Hematopoietic multipotent progenitor cell treated with erythropoietin and hydrocortisone succinate and interleukin-3 and kit ligand, for 8 days (in vitro differentiated cells): ENCODE measurements at places on chromosomes 2 and 18.
A peak's percentile ranks its signal among the peaks of the same experiment; 100 is the strongest.

DNA sequence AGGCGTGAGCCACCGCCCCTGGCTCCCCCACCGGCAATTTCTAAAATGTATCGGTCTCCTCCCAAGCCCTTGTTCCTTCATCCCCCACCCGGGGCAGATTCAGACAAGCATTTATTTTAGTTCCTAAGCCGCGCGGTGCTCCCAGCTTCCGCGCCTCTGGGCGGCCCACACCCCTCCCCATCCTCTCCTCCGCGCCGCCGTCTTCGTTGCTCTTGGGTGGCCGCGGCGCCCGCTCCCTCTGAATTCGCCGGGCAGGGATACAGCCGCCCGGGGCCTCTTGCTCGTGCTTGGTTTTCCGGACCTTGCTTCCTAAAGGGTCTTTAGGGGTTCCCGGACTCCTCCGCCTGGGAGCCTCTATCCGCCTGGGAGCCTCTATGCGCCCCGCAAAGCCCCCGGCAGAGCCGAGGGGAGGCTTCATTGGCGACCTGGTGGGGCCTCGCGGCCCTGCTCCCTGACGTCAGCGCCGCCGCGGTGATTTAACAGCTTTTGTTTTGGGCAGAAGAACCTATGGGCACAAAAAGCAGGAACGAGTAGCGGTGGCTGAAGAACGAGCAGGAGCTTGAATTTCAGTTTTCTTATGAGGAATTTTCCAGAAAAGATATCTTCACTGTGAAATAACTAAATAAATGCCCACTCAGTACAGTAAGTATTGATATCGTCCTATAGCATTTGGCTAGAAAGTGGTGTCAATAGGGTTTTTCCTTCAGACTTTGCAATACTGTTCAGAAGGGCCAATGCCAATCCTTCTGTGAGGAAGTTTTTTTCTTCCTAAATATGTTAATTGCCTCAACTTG lies 37.3 kb downstream of the PRKRA start:
- DNase-seq: peak; percentile 77

- no peak for DNase-seq
Measured at GRCh38 chr2:174675615-174676014, 78.0 kb upstream of the WIPF1 start.

DNA sequence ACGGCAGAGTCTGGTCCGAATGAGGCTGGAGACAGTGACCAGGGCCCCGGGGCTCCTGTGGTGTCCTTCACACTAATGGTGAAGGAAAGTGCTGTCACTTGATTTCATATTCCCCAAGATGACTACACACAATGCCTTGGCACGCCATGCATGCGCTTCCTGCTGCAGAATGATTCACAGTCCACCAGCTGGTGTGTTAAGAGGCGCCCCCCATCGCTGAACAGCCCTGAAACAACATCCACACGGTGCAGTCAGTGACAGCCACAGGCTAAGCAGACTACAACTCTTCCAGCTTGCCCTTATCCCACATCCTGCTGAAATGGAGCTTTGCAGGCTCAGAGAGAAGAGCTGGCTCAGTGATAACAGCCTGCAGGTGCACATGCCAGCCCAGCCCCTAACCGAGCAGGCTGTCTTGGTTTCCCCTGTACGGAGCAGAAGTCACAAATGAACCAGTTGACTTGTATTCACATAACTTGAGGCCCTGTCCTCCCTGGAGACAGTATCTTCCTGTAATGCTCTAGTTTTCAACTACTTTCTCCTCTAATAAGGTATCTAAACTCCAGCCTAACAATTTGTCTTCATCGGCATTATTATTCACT lies 24.3 kb upstream of the CDH20 start:
- no peak for DNase-seq

- DNase-seq: no peak
Measured at GRCh38 chr2:217981084-217981730, 21.6 kb downstream of the TNS1 start.

- DNase-seq: no peak
Measured at GRCh38 chr2:108287169-108287568, 1.5 kb upstream of the SULT1C2 start.

- DNase-seq: no peak
Measured at GRCh38 chr18:77223653-77224052, 26.0 kb upstream of the GALR1 start.

DNA sequence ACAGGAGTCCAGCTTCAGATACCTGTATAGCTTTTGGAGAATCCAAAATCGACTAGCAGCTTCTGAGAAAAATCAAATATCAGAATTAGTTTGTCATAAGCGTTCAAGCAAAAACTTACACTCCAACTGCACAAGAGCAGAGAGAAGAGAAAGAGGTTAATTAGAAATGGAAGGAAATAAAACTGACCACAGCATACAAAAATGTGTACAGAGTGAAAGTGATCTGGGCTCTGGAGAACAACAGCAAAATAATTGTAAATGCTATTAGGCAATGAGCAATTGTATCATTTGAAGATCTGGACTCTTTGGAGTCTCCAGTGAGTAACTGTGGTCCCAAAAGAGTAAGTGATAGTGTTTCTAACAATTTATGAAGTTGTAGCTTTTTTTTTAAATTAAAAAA lies 867.3 kb downstream of the TRIB2 start:
- DNase-seq: no peak

DNA sequence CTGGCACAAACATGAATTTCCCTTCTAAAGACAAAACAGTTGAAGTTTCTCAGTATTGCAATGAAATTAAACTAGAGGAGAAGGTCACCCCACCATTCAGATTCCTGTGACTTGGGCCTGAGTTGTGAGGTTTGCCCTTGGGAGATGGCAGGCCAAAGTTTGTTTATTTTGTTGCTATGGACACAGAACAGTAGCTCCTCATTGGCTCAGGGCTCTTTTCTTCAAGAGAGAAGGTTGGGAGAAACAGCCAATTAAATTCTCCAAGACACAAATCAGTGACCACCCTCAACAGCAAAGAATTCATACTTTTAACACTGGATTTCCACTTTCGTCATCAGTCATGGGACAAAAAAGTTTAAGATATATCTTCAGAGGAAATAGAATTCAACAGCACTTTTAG lies at the start of gene FLACC1:
FLACC1 (minus strand) TSS at position 125 of the 400 bp plus-strand sequence. CDS start 5,941 bp downstream, outside the sequence.
- no peak for DNase-seq

DNA sequence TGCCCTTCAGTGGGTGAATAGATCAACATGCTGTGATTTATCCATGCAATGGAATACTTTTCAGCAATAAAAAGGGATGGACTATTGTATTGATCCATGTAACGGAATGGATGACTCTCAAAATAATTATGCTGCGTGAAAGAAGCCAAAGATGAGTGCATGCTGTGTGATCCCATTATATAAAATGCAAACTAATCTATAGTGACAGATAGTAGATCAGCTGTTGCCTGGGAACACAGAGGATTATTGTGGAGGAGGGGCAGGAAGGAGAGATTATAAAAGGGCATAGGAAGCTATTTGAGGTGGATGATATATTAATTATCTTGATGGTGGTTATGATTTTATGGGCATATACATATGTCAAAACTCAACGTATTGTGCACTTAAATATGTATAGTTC lies 55.5 kb upstream of the ADAM23 start:
- DNase-seq: no peak

DNA sequence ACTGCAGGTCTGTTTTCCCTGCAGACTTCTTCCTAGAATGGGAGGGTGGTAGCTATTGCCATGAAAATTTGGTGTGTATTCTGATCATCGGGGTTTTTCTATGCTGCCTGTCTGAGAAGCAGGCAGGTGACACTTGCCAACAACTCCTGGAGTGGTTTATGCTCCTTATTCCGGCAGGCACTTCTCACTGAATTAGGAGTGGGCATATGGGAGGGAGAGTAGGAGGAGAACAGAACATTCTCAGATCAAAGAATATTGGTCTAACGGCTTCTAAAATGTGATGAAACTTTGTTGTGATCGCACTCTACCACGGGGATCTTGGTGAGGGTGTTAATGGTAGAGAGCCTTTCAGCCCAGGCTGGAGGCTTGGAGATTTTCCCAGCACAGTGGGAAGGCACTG lies 480.8 kb downstream of the PLCL1 start:
- DNase-seq: no peak

DNA sequence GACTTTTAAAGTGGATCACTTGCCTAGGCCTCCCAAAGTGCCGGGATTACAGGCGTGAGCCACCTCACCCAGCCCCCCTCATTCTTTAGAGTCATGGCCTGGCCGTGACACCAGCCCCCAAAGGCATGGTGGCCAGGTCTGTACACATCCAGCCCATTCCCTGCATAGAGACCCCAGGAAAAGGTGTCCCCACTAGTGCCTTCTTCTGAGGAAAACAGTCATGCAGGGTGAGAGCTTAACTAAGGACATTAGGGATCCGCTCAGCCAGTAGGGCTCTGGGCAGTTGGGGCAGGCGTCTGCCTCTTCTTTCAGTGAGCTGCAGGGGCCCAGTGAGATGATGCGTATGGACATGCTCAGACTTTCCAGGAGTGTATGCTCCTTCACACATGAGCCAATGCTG lies 5.7 kb upstream of the AMER3 start:
- DNase-seq: no peak

DNA sequence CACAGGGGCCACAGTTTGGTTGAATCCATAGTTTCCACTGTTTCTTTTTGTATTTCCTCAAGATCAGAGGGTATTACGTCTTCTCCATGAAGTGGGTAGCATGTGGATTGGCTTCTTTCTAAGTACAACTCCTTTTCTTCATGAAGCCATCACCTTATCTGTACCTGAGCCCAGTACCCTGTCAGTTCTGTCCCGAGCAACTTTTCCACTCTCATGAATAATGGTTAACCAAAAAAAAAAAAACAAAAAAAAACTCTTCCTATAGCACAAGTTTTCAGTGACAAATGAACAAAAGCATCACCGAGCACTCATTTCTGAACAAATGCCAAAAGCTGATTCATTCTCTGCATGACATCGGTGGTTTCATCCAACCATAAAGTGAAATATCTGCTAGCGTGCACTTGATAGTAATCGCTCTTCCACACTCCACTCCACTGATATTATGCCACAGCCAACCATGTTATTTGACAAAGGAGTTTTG lies 53.0 kb upstream of the CCDC150 start:
- DNase-seq: peak; percentile 12

DNA sequence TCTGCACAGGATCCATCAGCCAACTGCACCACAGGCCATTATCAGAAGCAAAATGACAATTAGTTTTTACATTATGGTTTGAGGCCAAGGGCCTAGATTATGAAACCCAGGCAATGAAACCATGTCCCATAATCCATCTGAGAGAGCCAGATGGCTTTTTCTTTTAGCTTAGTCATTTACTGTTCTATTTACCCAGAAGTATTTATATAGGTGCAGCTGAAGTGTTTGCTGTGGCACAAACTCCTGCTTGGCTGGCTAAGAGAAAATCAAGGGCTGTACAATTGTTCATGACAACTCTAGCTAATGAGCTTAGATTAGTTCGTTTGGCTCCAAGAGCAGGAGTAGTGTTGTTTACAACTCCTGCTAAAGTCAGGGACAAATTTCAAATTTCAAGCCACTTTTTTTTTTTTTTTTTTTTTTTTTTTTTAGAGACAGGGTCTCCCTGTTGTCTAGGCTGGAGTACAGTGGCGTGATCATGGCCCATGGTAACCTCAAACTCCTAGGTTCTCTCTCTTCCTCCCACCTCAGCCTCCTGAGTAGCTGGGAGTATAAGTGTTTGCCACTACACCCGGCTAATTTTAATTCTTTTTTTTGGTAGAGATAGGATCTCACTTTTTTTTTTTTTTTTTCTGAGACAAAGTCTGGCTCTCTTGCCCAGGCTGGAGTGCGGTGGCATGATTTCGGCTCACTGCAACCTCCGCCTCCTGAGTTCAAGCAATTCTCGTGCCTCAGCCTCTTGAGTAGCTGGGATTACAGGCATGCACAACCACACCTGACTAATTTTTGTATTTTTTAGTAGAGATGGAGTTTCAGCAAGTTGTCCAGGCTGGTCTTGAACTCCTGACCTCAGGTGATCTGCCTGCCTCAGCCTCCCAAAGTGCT lies 18.4 kb upstream of the REV1 start:
- DNase-seq: no peak

- no peak for DNase-seq
Measured at GRCh38 chr2:69345434-69345833, 41.6 kb downstream of the GFPT1 start.

DNA sequence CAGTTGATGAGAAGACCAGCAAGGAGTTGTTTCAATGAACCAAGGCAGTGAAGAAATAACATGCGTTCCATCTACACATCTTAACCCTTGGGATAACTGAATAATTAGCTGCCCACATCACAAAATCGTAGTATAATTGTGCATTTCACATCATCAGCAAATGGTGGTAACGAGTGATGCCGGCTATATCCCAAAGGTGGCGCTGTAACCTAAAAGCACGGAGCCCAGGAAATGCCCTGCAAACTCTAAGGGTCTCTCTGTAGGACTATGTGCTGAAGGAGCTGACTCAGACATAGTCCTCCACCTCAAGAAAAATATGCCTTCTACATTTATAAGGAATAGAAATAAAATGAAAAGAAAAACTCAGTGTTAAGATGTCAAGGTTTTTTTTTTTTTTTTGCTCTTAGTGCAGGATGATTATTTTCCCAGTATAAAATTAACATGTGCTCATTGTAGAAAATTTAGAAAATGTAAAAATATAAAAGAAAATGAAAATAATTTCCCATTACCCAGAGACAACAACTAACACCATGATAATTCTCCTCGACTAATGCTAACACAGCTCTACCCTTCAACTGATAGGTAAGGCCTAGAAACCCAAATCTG lies 23.1 kb upstream of the DSG3 start:
- peak; percentile 45 for DNase-seq

GRCh38 chr2:146927080-146927711 lies 917.6 kb upstream of the ACVR2A start:
- no peak for DNase-seq

DNA sequence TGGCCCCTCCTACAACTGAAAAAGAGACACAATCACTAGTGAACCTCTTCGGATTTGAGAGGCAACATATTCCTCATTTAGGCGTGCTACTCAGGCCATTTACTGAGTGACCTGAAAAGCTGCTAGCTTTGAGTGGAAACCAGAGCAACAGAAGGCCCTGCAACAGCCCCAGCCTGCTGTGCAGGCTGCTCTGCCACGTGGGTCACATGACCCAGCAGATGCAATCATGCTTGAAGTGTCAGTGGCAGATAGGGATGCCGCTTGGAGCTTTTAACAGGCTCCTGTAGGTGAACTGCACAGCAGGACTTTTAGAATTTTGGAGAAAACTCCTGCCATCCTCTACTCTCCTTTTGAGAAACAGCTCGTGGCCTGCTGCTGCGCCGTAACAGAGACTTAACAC lies 578.6 kb upstream of the RAB6C start:
- no peak for DNase-seq

GRCh38 chr2:115364093-115364492 lies 921.7 kb downstream of the DPP10 start:
- no peak for DNase-seq

- no peak for DNase-seq
Measured at GRCh38 chr2:239787538-239788050, 237.5 kb downstream of the NDUFA10 start.
